Naive thymus-derived CD8-positive, alpha-beta T cell (primary cell): ENCODE measurements at places on chromosomes 5 and 9. TPM values are rescaled to one million over a fixed set of nuclear protein-coding genes. Genes with fewer than 3 reads are reported as not detected.

The PCSK1 gene
- not detected for total RNA-seq

The DOCK8 gene
- total RNA-seq, result 195 TPM

The PHF24 gene
- total RNA-seq, result not detected

The REEP2 gene
- 0.75 TPM for total RNA-seq

The KIF20A gene
- total RNA-seq, result not detected

The BSPRY gene
- 0.36 TPM for total RNA-seq

The LHX3 gene
- total RNA-seq, result not detected

The TICAM2 gene
- not detected for total RNA-seq

The DIRAS2 gene
- not detected for total RNA-seq

The LCN1 gene
- total RNA-seq, result not detected

The RNF20 gene
- 48.6 TPM for total RNA-seq

The IFNA13 gene
- total RNA-seq, result not detected

The FOXI1 gene
- total RNA-seq, result not detected

The ENTPD8 gene
- total RNA-seq, result not detected

The NTRK2 gene
- not detected for total RNA-seq

The MEIKIN gene
- 2.8 TPM for total RNA-seq

The PCDH1 gene
- not detected for total RNA-seq

The MARCHF3 gene
- total RNA-seq, result 12.3 TPM

The TJP2 gene
- total RNA-seq, result 4.2 TPM

The SCGB3A1 gene
- 40.1 TPM for total RNA-seq

The GPR150 gene
- total RNA-seq, result 0.91 TPM

The ANKRD31 gene
- total RNA-seq, result 2.7 TPM

The CYSRT1 gene
- total RNA-seq, result 0.47 TPM

The FSTL4 gene
- 1.5 TPM for total RNA-seq

The PDZD2 gene
- total RNA-seq, result 1.4 TPM

The ZFP2 gene
- 3.5 TPM for total RNA-seq

The FCN2 gene
- total RNA-seq, result not detected

The SLC4A9 gene
- not detected for total RNA-seq

The PAPPA gene
- total RNA-seq, result not detected

The CDH6 gene
- total RNA-seq, result not detected

The PCDHB9 gene
- total RNA-seq, result not detected

The BARHL1 gene
- total RNA-seq, result not detected

The DAPK1 gene
- total RNA-seq, result 0.55 TPM

The JAKMIP2 gene
- total RNA-seq, result 0.44 TPM

The CBY3 gene
- not detected for total RNA-seq

The SARDH gene
- 5.0 TPM for total RNA-seq

The LCN9 gene
- not detected for total RNA-seq

The RFK gene
- 13.2 TPM for total RNA-seq
